ENCODE measurements at places on chromosomes 1 and 21.

GRCh38 chr1:159229260-159229885, 24.7 kb downstream of the ACKR1 start:
- peak; percentile 15 for DNase-seq

DNA sequence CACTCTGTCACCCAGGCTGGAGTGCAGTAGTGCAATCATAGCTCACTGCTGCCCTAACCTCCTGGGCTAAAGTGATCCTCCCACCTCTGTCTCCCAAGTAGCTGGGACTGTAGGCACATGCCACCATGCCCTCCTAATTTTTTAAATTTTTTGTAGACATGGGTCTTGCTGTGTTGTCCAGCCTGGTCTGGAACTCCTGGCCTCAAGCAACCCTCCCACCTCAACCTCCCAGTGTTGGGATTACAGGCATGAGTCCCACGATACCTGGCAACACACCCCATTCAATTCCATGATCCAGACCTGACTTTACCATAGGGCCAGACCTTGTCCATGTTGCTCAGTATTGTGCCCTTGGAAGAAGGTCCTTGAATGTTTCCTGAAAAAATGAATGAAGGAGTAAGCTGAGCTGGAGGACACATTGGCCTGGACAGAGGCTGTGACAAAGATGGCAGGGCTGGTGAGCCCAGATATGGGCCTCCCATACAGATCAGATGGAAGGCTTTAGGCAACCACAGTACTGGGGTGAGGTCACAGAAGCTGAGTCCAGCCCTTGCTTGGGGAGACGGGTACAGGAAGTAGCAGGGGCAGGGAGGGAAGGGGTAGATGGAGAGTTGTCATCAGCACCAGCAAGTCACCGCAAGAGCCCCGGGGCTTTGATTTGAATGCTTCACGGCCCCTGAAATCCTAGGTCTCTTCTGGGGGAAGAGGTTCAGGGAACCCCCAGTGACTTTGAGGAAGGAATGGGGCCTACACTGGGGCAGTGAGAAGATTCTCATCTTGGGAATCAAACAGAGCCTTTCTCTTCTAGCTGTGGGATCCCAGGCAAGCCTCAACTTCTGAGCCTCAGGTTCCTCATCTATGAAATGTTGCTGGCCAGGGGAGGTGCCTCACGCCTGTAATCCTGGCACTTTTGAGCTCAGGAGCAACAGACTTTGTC, 40.1 kb upstream of the DMBX1 start:
- DNase-seq = no peak

DNA sequence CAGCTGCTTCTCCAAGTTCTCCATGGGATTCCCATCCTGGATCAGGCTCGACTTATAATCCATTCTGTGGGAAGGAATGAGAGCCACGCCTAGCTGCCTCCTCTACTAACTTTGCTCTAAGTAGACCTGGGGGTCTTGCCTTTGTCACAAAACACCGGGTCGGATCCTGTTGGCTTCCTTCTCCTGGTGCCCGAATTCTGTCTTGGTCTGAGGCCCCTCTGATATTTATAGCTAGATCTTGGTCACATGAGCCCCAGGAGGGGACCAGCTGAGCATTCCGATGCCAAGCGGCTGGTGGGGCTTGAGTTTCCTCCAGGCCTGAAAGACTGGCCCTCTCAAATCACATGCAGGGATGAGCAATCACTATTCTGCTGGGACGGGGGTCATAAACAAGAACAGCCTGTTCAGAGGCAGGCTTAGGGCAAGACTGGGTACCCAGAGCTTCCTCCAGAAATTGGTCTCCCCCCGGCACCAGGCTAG, at the start of gene TRIM63:
TSS of gene TRIM63 (minus strand) at position 199 of the 480 bp plus-strand sequence. CDS start at position 63, 136 bp downstream.
- DNase-seq = no peak

DNA sequence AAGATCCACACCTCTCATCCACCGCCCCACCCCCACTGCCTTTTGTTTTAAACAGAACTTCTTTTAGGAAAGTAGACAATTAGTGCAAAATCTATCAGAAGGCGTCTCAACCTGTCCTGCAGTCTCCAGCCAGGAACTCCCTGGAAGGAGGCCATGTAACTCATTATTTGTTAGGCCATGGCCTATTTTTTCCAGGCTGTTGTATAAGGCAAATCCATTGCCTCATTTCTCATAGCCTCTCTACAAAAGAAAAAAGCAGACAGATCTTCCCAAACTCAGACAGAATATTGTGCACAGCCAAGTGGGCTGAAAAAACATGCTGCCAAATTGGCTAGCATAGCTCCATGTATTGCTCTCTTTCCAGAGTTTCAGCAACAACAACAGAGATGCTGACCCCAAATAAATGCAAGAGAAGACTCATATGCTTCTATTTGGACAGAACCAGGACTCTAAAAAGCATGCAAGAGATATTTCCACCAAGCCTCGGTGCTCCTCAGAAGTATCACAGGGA, 770.7 kb upstream of the CXADR start:
- DNase-seq = no peak

Measured in HT1080 (cell line).